ENCODE measurements at places on chromosomes 7 and 10.
A peak's percentile ranks its signal among the peaks of the same experiment; 100 is the strongest.

GRCh38 chr10:86286236-86287109, 80.1 kb downstream of the GRID1 start:
- no peak overlapping the region for H3K4me3 ChIP-seq
- no peaks in the 10 kb centered on the region for H3K4me1 ChIP-seq
- no peak for DNase-seq
- H3K27me3 ChIP-seq = peaks cover 9% of the 10 kb centered on the region

- H3K4me1 ChIP-seq = no peaks in the 10 kb centered on the region
- no peak overlapping the region for H3K4me3 ChIP-seq
- H3K27ac ChIP-seq = no peak overlapping the region
- no peak for DNase-seq
- peaks cover 19% of the 10 kb centered on the region for H3K27me3 ChIP-seq
Measured at GRCh38 chr10:44393051-44393630, 8.2 kb upstream of the CXCL12 start.

DNA sequence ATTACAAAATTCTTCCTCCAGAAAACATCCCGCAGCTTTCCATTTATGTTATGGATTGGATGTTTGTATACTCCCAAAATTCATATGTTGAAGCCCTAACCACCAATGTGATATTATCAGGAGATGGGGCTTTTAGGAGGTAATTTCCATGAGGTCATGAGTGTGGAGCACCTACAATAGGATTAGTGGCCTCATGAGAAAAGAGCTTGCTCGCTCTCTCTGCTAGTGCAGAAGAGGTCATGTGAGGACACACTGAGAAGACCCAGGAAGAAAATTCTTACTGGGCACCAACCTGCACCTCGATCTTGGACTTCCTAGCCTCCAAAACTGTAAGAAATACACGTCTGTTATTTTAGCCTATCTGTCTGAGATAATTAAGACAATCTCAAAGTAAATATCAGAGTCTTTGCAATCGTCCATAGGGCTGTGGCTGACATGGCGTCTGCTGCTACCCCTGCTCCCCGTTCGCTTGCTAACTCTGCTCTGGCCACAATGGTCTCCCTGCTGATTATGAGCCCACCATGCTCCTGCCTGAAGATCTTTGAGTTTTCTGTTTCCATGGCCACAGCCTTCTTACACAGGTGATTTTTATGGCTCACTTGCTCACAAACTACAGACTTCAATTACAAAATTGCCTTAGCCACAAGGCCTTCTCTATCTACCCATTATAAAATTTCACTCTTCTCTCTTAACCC, 333.3 kb downstream of the CACNA2D1 start:
- no peak overlapping the region for H3K27ac ChIP-seq
- no peaks in the 10 kb centered on the region for H3K4me1 ChIP-seq
- H3K4me3 ChIP-seq = no peak overlapping the region
- no peaks in the 10 kb centered on the region for H3K36me3 ChIP-seq

GRCh38 chr10:101687071-101687658, 7.8 kb downstream of the FBXW4 start:
- no peak for DNase-seq
- H3K4me3 ChIP-seq = no peak overlapping the region
- H3K27ac ChIP-seq = peak overlapping the region; percentile 18
- H3K4me1 ChIP-seq = peaks cover 74% of the 10 kb centered on the region
- H3K36me3 ChIP-seq = peaks cover 19% of the 10 kb centered on the region
- H3K27me3 ChIP-seq = no peaks in the 10 kb centered on the region

DNA sequence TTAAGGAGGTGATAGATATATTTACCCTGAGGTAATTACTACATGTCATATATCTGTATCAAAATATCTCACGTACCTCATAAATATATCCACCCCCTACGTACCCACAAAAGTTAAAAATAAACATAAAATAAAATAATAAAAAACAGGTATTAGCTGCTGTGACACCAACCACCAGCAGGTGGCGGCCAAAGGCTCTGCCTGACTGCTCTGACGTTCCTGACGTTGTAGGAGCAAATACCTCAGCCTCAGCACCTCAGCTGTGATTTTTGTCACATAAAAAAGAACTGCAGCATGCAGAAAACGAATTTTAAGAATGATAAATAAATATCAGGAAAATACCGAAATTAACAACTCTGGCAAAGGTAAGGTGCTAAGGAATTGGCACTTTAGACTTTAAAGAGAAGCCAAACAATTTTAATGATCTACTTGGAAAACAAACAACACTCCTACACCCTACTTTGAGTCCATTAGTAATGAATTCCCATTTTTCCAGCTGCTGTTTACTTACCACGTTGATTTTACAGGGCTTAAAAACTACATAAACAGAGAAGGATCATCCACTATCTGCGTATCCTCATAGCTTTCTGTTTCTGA, 125.4 kb upstream of the TARP start:
- peak; percentile 72 for DNase-seq
- H3K27me3 ChIP-seq = peaks cover 10% of the 10 kb centered on the region
- no peaks in the 10 kb centered on the region for H3K36me3 ChIP-seq
- H3K4me3 ChIP-seq = no peak overlapping the region

GRCh38 chr10:105037022-105037421, 395.9 kb downstream of the SORCS3 start:
- no peak overlapping the region for H3K4me3 ChIP-seq
- H3K27ac ChIP-seq = no peak overlapping the region
- H3K36me3 ChIP-seq = no peaks in the 10 kb centered on the region

GRCh38 chr7:126079581-126079980, 1150.0 kb upstream of the POT1 start:
- H3K4me1 ChIP-seq = no peaks in the 10 kb centered on the region
- no peaks in the 10 kb centered on the region for H3K27me3 ChIP-seq
- DNase-seq = no peak
- H3K36me3 ChIP-seq = no peaks in the 10 kb centered on the region
- H3K27ac ChIP-seq = no peak overlapping the region
- no peak overlapping the region for H3K4me3 ChIP-seq
